ENCODE measurements at places on chromosomes 16 and 17. TPM values are rescaled to one million over a fixed set of nuclear protein-coding genes. Genes with fewer than 3 reads are reported as not detected.

Gene TBC1D3H
- total RNA-seq = not detected

Gene TBC1D3I
- 0.49 TPM for total RNA-seq

Gene HASPIN
- total RNA-seq = 0.25 TPM

Gene CKLF
- total RNA-seq = 27.8 TPM

Gene TMEM114
- total RNA-seq = not detected

Gene GSG1L
- 3.7 TPM for total RNA-seq

Gene ZFP3
- 7.9 TPM for total RNA-seq

Gene KRTAP3-2
- not detected for total RNA-seq

Gene LRRC36
- 0.74 TPM for total RNA-seq

Gene NMRAL1
- total RNA-seq = 39.1 TPM

Gene CCDC144A
- total RNA-seq = 34.9 TPM

Gene KRT27
- 0.25 TPM for total RNA-seq

Gene CRYM
- total RNA-seq = 99.8 TPM

Gene SLC4A1
- 5.2 TPM for total RNA-seq

Gene HBQ1
- 3.4 TPM for total RNA-seq

Gene TEX14
- 0.49 TPM for total RNA-seq

Gene NPIPA7
- total RNA-seq = 2.0 TPM

Gene MON1B
- 8.9 TPM for total RNA-seq

Gene C17orf78
- total RNA-seq = not detected

Gene TERB1
- 0.25 TPM for total RNA-seq

Gene NACA2
- total RNA-seq = not detected

Gene CMTM4
- total RNA-seq = 42.5 TPM

Gene C16orf92
- total RNA-seq = not detected

Gene HP
- 0.74 TPM for total RNA-seq

Gene C17orf113
- total RNA-seq = 2.5 TPM

Gene CD300E
- under 0.01 TPM for total RNA-seq

Gene COX6A2
- total RNA-seq = not detected

Gene CFAP52
- total RNA-seq = 1.7 TPM

Gene CACNG5
- 0.98 TPM for total RNA-seq

Gene HAS3
- 8.1 TPM for total RNA-seq

Gene FNDC8
- not detected for total RNA-seq

Gene DOC2B
- 40.1 TPM for total RNA-seq

Gene SERPINF2
- not detected for total RNA-seq

Gene SLC25A10
- total RNA-seq = 2.7 TPM

Gene ZG16
- not detected for total RNA-seq

Gene ATP2C2
- 6.9 TPM for total RNA-seq

Gene KRTAP1-5
- not detected for total RNA-seq

Gene KRT33A
- total RNA-seq = not detected

Gene CMTM2
- 0.25 TPM for total RNA-seq

Gene KRTAP9-2
- total RNA-seq = not detected

Gene KRT12
- total RNA-seq = not detected

Gene KRTAP2-1
- total RNA-seq = not detected

Gene C17orf58
- total RNA-seq = 23.4 TPM

Gene MYADML2
- not detected for total RNA-seq

Gene WSCD1
- total RNA-seq = 24.6 TPM

Gene CCL17
- total RNA-seq = not detected

Gene PRSS36
- total RNA-seq = 0.49 TPM

Gene TAX1BP3
- total RNA-seq = 18.2 TPM

Gene ALDH3A1
- total RNA-seq = 0.49 TPM

Gene CCL14
- total RNA-seq = not detected

Data from temporal lobe (tissue), 4 donors.